Fibroblast of lung (primary cell): ENCODE measurements at places on chromosomes 1 and 21.

GRCh38 chr1:92473781-92474495 is 12.8 kb downstream of the GFI1 start:
- no peak for DNase-seq

- no peak for DNase-seq
Measured at GRCh38 chr1:198915327-198916231, 276.7 kb downstream of the PTPRC start.

DNA sequence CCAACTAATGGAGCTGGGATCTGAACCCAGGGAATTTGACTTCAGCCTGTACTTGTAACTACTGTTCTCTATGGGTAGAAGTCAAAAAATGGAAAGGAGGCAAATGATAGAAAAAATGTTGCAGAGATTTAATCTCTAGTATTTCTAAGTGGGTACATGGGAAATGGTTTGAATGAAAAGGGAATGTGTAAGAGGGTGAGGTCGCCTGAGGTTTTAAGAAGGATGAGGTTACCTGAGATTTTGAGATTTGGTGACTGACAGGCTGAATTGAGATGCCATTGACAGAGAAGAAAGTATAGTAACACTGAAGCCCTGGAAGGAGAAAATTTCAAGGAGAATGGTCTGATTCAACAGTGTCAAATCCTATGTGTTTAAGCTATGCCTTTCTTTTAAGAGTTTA is 5.5 kb downstream of the CAMSAP2 start:
- no peak for DNase-seq

DNA sequence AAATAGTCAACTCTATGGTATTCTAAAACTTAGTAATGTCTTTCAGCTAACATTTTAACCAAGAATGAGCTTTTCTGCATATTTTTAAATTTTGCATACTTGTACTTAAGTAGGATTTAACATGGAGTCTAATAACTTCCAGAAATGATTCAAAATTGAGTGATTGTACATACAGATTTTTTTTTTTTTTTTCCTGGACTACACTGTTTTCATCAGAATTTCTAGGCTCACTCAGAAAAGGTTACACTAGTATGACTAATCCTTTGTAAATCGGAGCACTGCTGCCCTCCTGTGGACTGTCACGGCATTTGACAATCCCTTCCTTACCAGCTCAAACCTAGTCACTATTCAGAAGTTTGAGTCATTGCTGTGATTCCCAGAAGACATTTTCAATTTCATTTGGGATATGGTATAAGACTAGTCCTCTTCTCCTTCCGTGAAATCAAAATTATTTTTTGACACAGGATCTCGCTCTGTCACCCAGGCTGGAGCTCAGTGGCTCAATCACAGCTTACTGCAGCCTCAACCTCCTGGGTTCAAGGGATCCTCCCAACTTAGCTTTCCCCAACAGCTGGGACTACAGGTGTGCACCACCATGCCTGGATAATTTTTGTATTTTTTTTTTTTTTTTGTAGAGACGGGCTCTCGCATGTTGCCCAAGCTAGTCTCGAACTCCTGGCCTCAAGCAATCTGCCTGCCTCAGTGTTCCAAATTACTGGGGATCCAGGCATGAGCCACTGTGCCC is 45.5 kb downstream of the CD46 start:
- peak; percentile 88 for DNase-seq

DNA sequence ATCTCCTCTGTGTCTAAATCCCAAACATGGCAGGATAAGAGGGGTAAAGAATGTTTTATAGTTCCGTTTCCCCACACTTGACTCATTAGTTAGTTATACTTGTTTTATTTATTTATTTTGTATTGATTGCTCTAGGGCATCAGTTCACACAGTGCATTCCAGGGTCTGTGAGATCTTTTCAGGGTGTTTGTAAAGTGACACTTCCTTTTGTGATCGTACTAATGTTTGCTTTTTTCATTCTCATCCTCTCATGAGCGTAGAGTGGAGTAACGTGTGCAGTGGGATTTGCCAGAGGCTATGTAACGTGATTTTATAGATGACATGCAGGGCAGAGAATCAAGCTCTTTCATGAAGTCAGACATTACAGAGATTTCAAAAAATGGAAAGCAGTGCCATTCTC is 103.2 kb downstream of the SCCPDH start:
- DNase-seq, result no peak

DNA sequence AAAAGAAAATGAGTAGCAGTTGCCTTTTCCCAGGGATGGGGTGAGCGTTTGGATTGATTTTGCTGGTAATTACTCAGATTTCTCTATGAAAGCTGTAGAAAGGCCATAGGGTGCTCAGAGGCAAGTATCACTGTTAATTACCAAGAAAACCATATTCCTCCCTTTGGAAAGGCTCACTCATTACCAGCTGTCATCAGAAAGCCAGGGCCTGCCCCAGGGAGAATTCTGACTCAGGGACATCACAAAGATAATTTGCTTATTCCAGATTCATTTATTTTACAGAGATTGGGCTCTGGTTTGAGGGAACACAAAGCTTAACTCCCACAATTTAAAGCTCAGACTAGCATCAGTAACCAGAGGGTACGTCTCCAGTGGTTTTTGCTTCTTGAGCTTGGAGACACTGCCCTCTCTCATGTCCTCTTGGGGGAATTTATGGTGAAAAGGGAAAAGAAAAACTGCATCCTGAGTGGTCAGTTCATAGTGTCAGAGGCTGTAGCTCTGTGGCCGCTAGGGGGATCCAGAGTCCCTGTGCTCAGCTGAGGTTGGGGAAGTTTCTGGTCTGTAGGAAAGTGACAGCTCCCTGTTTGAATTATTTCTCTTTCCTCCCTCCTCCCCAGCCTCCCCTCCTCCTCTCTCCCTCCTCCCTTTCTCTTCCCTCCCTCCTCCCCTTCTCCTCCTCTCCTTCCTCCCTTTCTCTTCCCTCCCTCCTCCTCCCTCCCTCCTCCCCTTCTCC is 204.3 kb downstream of the KCNJ6 start:
- peak; percentile 78 for DNase-seq

GRCh38 chr1:93976291-93976690 is 67.1 kb upstream of the GCLM start:
- no peak for DNase-seq

GRCh38 chr1:233707880-233708815 is 94.2 kb downstream of the KCNK1 start:
- no peak for DNase-seq

- DNase-seq, result no peak
Measured at GRCh38 chr21:43306911-43307676, 119.8 kb downstream of the SIK1 start.

GRCh38 chr1:28437264-28437923 is 67.9 kb downstream of the PHACTR4 start:
- DNase-seq, result peak; percentile 79

- peak; percentile 80 for DNase-seq
Measured at GRCh38 chr1:53511933-53512806, 53.0 kb downstream of the DMRTB1 start.

DNA sequence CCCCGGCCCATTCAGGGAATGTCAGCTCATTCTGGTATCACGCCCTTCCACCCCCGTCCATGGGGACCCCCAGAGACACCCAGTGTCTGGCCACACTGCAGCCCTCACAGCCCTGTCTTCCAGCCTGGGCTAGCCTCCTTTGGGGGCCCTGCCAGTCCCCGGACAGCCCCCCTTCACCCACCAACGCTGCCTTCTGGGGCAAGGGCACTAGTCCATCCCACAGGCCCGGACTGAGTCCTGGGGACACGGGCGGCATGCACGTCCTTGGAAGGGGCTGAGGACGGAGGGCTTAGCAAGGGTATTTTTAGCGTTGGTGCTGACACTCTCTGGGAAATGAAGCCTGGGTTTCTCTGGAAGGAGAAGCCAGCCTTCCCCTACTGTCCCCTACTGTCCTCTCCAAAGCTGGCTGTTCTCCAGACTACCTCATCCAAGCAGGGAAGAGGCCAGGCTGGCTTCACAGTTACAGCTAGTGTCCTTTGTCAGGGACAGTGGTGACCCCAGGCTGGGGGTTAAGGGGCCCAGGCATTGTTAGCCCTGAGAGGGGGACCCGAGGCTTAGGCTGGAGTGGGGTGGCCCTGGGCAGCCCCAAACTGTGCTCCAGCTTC is 39.5 kb downstream of the COQ8A start:
- DNase-seq, result no peak

GRCh38 chr1:32919811-32920733 is 18.9 kb upstream of the TMEM54 start:
- DNase-seq, result peak; percentile 76

DNA sequence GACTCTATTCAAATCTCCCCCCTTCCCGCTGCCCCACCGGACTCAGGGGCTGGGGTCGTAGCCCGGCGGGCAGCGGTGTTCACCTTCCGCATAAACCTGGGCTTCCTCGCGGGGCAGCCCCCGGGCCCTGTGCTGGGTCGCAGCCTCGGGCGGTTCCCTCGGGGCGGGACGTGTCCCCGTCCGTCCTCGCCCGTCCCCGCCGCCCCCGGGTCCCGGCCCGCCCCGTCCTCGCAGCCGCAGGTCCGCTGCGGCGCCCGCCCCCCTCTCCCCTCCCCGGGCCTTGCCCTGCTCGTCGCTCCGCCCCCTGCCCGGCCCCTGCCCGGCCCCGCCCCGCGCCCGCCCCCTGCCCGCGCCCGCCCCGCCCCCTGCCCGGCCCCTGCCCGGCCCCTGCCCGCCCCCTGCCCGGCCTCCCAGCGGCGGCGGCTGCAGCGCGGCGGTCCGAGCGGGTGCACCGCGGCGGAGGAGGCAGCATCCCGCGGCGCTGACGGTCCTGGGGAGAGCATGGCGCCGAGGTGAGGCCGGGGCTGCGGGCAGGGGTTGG is at the start of gene COL18A1:
COL18A1 (plus strand) TSS at position 436 of the 541 bp plus-strand sequence; CDS start at position 502, 66 bp downstream.
- DNase-seq, result peak; percentile 41

DNA sequence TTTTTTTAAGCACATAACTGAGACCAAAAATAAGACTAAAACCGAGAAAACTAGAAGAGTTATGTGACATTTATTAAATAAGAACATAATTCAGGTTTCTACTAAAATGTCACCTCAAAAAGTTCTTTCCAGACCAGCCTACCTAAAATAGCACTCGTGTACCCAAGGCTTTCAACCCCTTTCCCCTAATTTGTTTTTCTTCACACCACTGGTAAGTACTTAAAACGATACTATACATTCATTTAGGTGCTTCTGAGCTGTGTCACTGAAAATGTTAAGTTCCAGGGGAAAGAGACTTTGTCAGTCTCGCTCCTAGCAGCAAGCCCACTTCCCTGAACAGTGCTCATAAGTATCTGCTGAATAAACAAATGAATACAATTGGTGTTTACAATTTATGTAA is 6.8 kb downstream of the RRAGC start:
- no peak for DNase-seq

- no peak for DNase-seq
Measured at GRCh38 chr1:167491586-167492461, 26.5 kb downstream of the CD247 start.

- no peak for DNase-seq
Measured at GRCh38 chr1:17434016-17434415, 5.5 kb downstream of the RCC2 start.

GRCh38 chr21:43354026-43354420 is 72.9 kb downstream of the SIK1 start:
- no peak for DNase-seq

- DNase-seq, result no peak
Measured at GRCh38 chr1:198919667-198920398, 281.0 kb downstream of the PTPRC start.

- no peak for DNase-seq
Measured at GRCh38 chr1:202804126-202804525, 4.1 kb downstream of the KDM5B start.

- DNase-seq, result peak; percentile 86
Measured at GRCh38 chr1:93081716-93082115, 2.6 kb downstream of the MTF2 start.

DNA sequence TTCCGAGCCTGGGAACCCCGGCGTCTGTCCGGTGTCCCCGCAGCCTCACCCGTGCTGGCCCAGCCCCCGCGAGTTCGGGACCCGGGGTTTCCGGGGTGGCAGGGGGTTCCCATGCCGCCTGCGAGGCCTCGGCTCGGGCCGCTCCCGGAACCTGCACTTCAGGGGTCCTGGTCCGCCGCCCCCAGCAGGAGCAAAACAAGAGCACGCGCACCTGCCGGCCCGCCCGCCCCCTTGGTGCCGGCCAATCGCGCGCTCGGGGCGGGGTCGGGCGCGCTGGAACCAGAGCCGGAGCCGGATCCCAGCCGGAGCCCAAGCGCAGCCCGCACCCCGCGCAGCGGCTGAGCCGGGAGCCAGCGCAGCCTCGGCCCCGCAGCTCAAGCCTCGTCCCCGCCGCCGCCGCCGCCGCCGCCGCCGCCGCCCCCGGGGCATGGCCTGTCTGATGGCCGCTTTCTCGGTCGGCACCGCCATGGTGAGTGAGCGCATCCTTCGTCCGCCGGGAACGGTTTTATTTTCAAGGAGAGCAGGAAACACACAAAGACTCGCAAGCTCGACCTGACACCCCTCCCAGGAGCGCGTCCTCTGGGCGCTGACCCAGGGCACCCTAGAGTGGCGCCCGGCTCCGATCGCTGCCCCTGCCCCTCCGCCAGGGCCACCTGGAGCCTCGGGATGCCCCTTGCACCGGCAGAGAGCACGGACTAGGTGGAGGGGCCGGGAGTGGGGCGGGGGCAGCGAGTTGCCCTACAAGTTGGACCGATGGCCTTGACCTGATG is at the start of gene ABCG1:
ABCG1 (plus strand) TSS at position 305 of the 770 bp plus-strand sequence; CDS start at position 428, 123 bp downstream.
- DNase-seq, result no peak

DNA sequence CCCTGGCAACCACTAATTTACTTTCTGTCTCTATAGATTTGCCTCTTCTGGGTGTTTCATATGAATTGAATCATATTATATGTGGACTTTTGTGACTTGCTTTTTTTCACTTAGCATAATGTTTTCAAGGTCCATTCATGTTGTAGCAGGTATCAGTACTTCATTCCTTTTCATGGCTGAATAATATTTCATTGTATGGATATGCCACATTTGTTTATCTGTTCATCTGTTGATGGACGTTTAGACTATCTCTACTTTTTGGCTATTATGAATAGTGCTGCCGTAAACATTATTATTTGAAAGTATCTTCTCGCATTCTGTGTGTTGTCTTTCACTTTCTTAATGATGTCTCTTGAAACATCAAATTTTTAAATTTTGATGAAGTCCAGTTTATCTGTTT is 32.8 kb upstream of the CD101 start:
- DNase-seq, result no peak

GRCh38 chr1:202146279-202146678 is 1.7 kb upstream of the ARL8A start:
- no peak for DNase-seq

DNA sequence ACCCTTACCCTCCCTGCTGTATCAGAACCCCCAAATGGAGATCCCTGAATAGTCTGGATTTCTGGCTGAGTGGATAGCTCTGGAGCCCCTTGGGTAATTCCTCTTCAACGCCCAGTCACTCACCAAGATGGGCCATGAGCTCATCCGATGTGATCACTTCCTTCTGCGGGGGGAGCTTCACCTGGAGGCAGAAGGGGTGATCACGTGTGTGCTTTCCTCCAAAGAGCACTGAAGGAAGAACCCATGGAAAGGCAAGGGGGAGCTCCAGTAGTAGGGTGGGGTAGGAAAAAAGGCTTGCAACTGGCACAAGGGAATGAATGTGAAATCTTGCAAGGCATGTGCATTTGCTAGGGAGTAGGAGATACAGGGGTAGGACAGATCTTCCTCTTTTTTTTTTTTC is 5.1 kb downstream of the MINDY1 start:
- DNase-seq, result no peak

DNA sequence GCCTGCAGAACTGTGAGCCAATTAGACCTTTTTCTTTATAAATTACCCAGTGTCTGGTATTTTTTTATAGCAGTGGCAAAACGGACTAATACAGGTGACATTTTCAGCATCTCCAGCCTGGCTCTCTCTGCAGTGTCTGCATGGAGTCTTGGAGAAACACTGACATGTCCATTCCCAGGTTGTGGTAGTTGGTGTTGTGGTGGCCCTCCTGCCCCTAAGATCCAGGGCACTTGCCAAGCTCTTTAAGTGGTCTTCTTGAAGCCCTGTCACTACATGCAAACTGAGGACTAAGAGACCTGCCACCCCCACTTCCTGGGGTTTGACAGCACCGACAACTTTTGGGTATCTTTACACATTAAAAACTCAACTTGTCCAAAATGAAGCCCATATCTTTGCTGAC is 419.4 kb downstream of the NPHP4 start:
- no peak for DNase-seq
